ENCODE measurements at places on chromosomes 2 and 18.

- DNase-seq = no peak
Observed at GRCh38 chr18:76975577-76976110, 153.3 kb downstream of the ZNF236 start.

DNA sequence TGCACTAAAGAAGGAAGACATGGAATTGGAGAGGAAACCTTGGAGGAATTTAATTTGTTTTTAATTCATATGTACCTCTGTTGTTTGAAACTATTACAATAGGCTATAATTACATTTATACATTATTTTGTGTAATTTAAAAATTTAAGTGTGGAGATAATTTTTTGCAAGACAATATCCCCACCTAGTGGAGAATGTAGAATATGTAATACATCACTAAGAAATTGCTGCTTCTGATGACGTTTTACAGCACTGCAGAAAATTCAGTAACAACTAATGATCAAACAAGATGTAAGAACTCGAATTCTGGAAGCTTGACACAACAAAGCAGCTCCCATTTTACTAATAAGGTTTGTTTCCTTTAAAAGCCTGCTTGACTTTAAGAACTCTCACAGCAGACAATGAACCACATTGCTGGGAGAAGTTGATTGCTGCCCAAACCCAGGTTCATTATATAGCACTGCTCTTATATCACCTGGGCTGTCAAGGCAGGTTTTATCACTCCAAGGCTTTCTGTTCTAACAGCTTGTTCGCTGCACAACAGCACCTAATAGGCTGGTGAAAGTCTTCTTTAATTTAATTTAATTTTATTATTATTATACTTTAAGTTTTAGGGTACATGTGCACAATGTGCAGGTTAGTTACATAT lies 53.4 kb downstream of the THADA start:
- DNase-seq = no peak

DNA sequence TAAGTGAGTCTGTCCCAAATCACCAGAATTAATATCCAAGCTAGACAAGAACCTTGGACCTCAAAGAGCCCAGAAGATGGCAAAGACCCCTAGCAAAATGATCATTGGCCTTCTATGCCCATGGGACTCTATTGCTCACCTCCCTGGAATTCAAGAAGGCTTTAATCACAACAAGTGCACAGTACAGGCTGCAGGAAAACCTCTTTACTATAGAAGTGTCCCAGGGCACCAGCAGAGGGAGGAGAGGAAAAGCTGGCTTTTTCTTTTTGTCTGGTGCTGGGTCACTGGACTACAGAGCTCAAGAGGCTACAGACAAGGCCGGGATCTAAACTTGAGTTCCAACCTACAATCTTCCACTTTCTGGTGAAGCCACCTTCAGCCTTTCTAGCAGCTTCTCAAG lies 88.3 kb upstream of the PPP1CB start:
- no peak for DNase-seq

- no peak for DNase-seq
Observed at GRCh38 chr2:25424426-25425028, 82.8 kb upstream of the DNMT3A start.

GRCh38 chr2:170533156-170533555 lies 182.0 kb upstream of the SP5 start:
- no peak for DNase-seq

DNA sequence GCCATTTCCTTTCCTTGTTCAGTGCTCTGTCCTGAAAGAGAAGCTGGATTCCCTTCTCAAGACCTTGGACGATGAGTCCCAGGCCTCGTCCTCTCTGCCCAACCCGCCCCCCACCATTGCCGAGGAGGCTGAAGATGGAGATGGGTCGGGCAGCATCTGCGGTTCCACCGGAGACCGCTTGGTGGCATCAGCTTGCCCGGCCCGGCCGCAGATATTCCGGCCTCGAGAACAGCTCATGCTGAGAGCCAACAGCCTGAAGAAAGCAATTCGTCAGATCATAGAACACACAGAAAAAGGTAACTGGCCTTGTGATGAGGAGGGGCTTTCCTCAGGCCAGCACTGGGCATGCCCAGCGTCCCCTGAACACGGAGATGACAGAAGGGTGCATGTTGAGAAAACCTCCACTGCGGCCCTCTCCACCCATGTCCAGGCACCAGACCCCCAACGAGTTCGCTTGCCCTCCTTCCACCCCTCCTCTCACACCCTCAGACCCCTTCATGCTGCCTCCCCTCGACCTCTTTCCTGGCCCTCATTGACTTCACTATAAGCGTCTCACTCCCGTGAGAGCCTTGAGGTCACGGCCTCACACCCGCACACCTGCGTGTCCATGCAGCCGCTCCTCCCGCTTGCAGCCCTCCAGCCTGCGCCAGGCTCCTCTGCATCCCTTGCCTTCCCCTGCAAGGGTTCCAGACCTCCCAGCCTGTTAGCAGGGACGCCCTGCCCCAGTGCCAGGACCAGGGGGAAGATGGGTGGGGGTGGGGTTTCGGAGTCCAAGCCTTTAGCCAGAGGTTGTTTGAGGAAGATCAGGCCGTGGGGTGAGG lies 95.0 kb downstream of the DGKD start:
- DNase-seq = no peak

GRCh38 chr2:120765678-120766469 lies 30.2 kb downstream of the GLI2 start:
- no peak for DNase-seq

DNA sequence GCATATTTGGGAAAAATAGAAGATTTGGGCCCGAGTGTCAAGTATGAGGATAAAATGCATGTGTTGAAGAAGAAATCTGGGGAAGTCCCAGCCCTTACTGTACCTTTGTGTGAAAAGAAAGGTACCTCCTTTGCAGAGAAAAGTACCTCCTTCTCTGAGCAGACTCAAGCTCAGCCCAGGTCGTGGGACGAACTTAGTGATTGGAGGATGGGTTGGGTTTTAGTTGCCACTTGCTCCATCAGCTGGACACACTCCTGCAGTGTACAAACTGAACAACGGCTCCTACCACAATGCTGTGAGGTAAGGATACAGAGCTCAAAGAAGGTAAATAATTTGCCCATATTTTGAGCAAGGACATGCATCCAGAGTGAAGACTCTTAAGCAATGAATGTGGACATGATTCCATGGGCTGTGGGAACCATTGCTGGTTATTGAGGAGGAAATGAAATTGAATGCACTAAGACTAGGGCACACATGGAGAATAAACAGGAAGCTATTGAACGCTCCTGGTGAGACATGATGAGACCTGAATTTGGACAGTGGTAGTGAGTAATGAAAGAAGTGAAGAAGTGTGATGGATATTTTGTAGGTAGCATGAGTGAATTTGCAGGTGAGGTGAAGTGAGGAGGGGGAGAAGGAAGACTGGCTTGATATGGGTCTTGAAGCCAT lies 49.8 kb upstream of the IL1RL1 start:
- DNase-seq = no peak

DNA sequence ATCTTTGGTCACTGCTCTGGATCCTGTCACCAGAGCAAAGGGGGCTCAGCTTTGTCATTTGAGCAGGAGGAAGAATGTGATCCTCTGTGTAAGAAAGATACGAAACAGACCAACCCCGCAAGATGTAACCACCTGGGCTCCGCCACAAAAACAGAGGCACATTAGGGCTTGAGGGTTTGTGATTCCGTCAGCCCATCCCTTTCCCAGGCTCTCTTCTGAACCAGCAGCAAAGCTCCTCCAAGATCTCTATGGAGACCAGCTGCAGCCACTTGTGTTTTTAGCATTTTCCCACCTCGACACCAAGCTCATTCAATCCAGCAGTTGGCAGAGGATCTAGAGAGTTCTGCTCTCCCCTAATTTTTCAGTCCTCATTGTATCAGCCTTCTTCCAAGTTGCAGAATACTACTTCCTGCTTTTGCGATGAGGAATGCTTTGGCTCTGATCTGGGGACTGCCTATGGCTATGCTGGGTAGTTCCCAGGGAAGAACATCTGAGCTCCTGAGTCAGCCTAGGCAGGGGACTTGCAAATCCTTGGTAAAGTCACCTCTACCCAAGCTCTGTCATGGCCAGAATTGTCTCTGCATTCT lies 139.6 kb upstream of the RAB12 start:
- DNase-seq = no peak

- no peak for DNase-seq
Observed at GRCh38 chr2:153072077-153072476, 353.7 kb downstream of the ARL6IP6 start.

DNA sequence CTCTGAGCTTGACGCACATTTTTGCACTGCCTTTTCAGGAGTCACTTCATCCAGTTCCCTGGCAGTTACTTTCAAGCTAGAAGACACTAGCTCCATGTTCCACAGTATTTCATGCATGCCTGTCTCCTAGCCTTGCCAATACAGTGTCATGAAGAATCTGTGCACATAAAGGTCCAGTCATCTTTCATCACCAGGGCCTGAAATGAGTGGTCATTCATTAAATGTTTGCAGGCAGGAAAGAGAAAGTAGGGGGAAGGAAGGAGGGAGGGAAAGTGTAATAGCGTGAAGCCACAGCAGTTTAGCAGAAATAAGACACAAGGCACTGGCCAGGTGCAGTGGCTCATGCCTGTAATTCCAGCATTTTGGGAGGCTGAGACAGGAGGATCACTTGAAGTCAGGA lies 92.4 kb upstream of the COPS8 start:
- DNase-seq = no peak

- DNase-seq = no peak
Observed at GRCh38 chr2:58635801-58636375, 394.8 kb upstream of the FANCL start.

DNA sequence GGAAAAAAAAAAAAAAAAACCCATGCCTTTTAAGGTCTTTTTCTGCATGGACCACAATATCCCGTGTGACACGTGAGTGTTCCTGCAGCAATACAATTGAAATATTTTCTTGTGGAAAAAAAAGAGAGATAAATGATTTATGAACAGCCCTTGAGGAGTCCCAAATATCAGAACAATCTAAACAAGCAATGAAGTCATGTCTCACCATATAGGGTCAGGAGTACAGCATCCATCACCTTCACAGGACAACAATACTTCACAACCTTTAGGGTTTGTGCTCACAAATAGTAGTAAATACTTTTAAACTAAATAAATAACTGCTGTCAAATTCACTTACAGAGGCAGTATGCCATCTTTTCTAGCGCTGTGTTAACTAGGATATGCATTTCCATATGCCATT lies 87.9 kb downstream of the ZEB2 start:
- DNase-seq = no peak

GRCh38 chr18:22408059-22408458 lies 9.7 kb downstream of the CTAGE1 start:
- no peak for DNase-seq

- no peak for DNase-seq
Observed at GRCh38 chr18:78979056-78979729, 425 bp upstream of the SALL3 start.

- no peak for DNase-seq
Observed at GRCh38 chr18:56570978-56571377, 67.4 kb downstream of the TXNL1 start.

- no peak for DNase-seq
Observed at GRCh38 chr2:10221976-10222870, 80.5 kb upstream of the HPCAL1 start.

DNA sequence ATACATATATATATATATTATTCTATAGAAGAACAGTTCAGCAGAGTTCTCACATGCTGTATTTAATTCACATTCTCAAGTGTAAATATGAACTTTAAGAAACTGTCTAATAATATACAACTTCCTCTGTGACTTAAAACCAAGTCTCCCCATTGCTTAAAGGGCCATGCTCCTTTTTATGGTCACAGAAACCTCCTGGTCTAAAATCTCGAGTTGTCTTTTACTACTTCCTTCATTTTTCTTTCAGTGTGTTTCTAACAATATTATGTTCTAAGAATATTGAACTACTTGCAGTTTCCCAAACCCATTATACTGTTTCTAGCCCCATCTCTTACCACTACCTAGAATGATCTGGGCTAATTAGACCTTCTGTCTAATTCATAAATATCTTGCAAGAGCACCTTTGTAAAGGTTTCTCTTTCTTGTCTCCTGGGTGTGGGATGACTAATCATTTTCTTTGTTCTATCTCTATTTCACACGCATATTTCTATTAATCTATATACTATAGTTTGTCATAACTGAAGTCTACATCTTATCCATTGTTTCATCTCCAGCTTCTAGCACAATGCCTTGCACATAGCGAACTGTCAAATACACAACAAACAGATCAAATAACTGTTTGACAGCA lies 48.8 kb downstream of the ERBB4 start:
- no peak for DNase-seq

- no peak for DNase-seq
Observed at GRCh38 chr18:13893418-13893760, 21.9 kb downstream of the MC2R start.

DNA sequence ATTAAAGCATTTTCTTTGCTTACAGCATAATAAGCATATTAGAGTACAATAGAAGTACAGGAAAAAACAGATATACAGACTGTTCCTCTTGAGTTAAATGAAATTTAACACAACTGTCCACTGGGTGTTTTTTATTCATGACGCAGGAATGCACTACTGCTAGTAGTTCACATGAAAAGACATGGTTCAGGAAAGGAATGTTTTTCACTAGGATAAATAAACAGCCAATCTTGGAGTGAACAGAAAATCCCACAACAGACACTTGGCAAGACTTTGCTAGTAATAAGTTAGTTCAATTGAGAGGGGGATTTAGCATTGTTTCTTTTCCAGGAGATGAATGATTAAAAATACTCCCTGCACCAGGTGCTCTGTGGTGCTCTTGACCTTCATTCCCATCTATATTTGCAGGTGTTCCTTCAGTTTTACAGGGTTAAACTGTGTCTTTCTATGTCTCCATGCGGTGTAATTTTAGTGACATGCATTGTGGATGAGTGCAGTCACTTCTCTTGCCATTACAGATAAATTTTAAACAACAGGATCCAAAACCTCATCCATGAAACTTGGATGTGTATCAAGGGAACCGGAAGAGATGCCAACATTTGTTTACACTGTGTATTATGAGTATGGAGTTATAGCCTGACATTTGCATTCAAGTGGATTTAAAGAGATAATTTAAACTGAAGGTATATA lies 796.6 kb downstream of the DSC3 start:
- no peak for DNase-seq

- no peak for DNase-seq
Observed at GRCh38 chr18:7598167-7599047, 31.3 kb downstream of the PTPRM start.

DNA sequence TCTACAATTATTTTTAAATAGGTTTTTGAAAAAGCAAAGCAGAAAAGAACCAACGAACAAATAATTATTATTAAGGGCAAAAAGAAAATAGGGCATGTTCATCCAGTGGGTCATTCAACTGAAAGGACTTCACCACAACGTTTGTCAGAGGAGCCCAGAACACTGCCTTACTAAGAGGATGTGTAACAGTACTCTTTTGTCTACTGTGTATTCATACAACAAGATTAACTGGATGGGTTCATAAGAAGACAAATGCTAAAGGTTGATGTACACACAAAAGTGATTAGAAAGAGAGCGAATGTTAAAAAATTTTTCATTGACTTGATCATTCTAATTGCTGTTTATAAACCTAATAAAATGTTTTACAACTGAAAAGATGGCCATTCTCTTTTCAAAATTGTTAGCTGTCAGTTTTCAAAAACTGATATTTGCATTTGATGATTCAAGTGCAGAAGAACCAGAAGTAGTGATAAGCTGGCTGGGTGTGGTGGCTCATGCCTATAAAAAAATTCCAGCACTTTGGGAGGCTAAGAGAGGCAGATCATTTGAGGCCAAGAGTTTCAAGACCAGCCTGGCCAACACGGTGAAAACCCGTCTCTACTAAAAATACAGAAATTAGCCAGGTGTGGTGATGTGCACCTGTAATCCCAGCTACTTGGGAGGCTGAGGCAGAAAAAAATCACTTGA lies 33.1 kb downstream of the MGAT4A start:
- no peak for DNase-seq

GRCh38 chr2:43288417-43289305 lies 62.3 kb upstream of the ZFP36L2 start:
- no peak for DNase-seq
